ENCODE measurements at places on chromosomes 4 and X.
A peak's percentile ranks its signal among the peaks of the same experiment; 100 is the strongest.

GRCh38 chrX:124289443-124289842, 43.0 kb upstream of the TEX13D start:
- DNase-seq = no peak

- DNase-seq = no peak
Observed at GRCh38 chrX:91434351-91435168, at the start of gene PABPC5. Gene PABPC5 (plus strand): TSS chrX:91434839. CDS start chrX:91435578, 739 bp downstream.

- DNase-seq = no peak
Observed at GRCh38 chrX:48497871-48498270, 10.9 kb upstream of the PORCN start.

GRCh38 chrX:49209434-49210251, 9.7 kb upstream of the SYP start:
- DNase-seq = no peak

DNA sequence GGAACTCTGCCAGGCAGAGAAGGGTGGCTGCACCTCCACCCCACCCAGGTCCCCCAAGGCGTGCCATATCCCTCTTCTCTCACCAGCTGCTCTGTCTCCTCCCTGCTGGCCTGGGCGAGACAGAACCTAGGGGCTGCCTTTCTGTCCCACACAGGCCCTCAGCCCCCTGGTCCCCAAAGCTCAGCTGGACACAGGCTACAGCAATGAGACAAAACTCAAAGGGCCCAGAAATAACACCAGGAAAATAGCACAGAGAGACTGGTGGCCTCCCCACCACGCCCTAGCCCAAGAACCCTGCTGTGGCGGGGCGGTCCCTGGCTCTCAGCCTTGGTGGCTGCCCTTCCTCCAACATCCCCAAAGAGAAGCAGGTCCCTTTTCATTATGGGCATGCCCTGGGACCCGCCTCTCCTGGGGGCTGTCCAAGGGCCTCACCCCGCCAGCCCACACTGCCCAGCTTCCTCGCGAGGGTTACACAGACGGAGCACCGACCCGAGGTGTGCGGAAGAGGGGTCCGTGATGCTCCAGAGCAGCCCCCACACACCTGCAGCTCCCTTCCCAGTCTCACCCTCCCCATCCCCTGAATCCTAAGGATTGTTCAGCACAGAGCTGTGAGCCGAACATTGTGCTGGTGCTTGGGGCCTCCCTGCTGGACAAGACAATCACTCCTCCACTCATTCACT, 67.7 kb upstream of the HMX1 start:
- no peak for DNase-seq

GRCh38 chr4:84985952-84986351, 19.5 kb upstream of the WDFY3 start:
- DNase-seq = no peak

DNA sequence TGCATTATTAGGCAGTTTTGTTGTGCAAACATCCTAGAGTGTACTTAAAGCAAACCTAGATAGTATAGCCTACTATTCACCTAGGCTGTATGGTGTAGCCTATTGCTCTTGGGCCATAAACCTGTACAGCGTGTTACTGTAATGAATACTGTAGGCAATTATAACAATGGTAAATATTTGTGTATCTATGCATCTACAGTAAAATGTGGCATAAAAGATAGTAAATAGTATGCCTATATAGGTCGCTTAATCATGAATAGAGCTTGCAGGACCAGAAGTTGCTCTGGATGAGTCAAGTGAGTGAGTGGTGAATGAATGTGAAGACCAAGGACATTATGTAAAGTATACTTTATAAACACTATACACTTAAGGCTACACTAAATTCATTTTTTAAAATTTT, 16.6 kb downstream of the USO1 start:
- DNase-seq = no peak

DNA sequence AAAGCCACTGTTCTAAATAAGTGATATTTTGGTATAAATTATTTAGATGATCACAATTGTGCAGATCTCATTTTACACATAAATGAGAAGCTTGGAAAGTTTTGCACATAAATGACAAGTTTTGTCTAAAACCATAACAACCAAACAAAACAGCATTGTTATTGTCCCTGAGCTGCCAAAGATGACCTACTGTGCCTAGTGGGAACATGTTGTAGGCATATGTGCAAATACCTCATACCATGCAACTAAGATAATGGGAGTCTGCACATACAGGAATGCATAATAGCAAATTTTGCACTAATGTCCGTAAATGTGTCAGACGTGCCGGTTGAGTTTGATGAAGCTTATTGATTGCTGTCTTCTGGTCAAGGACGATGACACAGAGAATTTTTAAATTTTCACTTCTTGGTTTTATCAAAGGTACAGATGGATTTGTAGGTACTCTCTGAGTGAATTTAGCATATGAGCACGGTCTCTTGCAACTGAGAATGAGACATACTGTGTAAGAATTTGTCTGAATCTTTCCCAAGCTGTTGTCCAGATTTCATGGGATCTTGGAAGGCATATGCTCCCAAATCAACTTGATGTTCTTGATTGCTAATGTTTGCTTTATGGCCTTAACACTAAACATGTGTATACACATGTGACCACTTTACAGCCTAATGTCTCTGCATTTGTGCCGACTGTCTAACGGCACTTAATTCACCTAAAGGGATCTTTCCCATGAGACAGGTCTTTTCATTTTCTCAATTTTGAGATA, 1133.5 kb downstream of the FAT4 start:
- DNase-seq = no peak

GRCh38 chrX:148872161-148872535, 371.7 kb downstream of the AFF2 start:
- no peak for DNase-seq

GRCh38 chrX:56796641-56797395, 67.8 kb downstream of the NBDY start:
- DNase-seq = no peak

DNA sequence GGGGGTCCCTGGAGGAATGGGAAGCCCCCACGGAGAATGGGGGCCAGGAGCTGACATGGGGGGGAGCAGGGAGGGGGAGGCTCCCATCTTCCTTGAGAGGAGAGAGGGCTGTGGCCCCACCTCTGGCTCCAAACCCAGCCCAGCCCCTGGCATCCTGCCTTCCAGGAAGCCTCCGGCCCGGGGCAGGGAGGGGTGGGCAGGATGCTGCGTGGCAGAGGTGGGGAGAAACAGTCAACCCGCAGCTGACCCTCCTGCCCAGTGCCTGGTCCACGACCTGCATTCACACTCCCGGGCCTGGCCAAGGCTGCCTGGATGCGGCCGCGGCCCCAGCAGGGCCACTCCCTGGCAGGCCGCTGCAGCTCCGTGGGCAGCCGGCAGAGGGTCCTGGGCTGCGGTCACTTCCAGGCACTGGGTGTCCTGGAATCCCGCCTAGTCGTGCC, 39.0 kb downstream of the CPLX1 start:
- no peak for DNase-seq

DNA sequence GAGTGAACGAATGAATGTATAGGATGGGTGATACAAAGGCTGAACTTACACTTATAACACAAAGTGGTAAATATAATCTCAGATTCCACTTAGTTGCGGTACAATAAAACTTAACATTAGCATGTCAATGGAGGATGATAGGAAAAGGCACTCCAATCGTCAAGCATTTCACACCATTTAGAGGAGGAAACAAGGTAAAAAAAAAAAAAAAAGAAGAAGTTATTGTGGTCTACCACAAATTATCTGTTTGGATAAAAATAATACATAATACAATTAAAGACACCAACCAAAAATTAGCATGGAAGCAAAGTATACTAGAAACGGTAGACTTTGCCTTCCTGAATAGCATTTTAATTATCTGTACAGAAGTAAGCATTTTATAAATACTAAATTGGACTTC, 205.5 kb downstream of the PPP3CA start:
- no peak for DNase-seq

DNA sequence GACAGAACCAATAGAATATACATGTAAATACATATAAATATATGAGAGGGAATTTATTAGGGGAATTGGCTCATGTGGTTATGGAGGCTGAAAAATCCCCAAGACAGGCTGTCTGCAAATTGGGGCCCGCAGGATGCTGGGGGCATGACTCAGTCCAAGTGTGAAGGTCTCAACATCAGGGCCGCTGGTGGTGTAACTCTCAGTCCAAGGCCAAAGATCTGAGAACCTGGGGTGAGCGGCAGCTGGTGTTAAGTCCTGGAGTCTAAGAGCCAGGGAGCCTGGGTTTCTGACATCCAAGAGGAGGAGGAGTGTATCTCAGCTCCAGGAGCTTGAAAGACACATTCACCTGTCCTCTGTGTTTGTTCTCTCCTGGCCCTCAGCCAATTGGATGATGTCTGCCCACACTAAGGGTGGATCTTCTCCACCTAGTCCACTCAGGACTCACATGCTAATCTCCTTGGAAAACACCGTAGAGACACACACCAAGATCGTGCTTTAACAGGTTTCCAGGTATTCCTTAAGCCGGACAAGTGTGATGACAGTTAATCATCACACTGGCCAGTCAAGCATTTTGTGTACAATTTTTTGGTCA, 28.9 kb downstream of the TIGD2 start:
- no peak for DNase-seq

- DNase-seq = no peak
Observed at GRCh38 chrX:113935518-113935917, 648.4 kb upstream of the HTR2C start.

DNA sequence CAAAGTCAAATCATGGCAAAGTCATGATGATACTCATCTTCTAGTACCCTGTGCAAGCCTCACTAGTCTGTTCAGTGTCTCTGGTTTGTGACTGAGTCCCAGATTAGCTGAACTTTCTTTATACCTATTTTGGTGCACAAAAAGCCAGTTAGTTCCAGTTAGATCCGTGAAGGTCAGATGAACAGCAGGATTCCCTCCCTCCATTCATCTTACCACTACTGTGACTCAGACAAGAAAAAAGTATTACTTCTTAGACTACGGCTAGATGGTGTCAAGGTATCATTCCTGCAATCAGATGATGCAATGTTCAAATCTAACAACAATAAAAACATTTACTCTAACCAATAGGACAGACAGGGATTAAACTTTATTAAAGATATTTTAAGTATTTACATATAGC, 30.4 kb downstream of the ARHGEF6 start:
- DNase-seq = no peak

DNA sequence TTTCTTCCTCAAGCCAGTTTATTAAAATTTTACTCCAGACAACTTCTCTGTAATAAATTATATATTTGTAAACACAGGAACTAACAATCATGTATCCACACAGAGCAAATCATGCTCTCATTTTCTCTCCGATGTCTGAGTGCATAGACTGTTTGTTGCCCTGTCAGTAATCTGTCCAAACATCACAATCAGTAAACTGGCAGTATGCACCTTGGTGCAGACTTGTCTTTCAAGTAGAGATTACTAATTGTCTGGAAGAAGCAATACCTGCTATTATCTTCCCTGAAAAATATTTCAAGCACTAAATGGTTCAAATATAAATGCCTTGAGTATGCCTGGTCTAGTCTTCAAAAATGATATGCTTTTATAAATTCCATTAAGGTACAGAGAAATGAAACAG, 1260.9 kb downstream of the C4orf33 start:
- DNase-seq = no peak

DNA sequence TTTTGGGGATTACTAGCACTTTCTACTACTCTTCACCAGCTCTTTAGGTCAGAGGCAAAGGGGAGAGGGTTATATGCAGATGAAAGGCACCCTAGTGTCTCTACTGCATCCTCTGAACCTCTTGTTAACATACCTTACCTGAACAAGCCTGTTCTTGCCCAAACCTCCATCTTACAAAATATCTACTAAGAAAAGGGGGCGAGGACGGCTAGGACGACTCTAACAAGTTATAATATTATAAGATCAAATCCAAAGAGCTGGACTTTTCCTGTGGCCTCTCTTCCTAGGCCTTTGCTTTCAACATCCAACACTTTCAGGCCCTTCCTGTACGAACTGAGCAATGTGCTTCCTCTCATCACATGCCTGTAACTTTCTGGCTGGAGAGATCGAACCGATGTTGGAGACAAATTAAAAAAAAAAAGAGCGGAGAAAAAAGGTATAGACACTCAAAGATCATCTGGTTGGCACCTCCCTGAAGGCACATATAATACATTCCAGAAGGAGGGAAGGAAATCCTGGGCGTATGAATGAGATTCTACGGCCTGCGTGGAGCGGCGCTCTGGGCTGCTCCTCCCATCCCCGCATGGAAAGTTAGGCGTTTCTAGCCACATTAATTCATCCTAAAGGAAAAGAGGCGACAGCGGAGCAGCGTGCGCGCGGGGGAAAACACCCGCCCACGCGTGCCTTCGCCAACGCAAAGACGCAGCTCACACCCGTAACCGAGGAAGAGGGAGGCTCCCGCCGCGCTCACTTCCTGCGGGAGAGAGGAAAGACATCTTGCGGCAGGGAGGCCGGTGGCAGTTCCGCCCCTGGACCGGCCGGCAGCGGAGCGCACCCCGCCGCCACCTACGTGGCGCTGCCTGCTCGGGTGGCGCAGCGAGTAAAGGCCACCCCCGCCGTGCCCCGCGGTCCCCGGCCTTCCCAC, 808 bp downstream of the PRDM5 start:
- DNase-seq = peak; percentile 15

DNA sequence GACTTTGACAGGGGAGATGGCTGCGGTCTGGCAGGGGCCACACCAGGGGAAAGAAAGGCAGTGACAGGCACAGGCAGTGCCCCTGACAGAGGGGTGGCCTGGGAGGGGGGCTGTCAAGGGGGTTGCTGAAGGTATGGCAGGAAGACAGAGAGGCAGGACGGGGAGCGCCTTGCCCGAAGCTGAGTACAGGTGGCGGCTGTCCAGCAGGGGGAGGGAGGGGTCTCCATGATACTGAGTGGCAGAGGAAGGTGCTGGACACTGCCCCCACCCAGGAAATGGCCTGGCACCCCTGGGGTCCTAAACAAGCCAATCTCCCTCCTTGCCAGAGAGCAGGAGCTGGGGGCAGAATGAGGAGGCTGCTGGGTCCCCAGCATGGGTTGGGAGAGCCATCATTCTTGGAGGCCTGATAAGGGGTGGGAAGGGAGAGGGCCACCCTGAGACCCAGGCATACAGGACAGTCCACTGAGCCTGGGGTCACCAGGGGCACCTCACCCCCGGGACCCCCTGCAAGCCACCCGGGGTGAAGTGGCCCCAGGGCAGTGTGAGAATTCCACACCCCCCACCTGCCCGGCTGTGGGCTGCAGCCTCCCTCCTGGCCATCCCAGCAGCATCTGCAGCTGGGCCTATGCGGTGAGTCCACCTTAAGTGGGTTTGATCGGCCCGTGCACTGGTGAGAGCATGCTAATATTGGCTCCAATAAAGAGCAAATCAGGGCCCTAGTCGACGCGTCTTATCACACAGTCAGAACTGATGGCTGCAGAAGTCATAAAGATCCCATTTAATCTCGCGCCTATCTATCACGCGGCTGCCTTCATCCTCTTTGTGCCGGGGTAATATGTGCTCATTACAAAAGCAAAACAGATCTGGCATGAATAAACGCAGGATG, 108.5 kb downstream of the FAM53A start:
- no peak for DNase-seq

GRCh38 chr4:57672846-57673433, 562.8 kb upstream of the IGFBP7 start:
- DNase-seq = no peak

DNA sequence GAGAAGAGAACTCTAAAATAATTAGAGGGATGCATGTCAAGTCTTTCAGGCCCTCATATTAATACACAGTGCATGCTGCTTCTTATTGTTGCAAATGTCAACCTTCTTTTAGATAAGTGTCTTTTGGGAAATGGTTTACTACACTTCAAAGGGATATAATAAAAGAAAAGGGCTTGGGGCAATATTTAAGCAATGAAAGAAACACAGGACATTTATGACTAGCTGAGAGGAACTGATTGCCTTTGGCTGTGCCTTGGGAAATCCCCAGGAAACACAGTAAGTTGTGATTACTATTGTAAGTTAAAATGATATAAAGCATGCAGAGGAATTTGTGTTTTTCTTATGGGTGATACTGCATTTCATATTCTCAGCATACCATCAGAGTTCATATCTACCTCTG, 1036.2 kb upstream of the GRID2 start:
- no peak for DNase-seq
